ENCODE measurements at places on chromosomes 5 and 9.

GRCh38 chr9:38720083-38720745 is at the start of gene FAM240B:
TSS of gene FAM240B (minus strand) at chr9:38720133. CDS start at chr9:38703999, 16,134 bp downstream.
- no peak for DNase-seq

DNA sequence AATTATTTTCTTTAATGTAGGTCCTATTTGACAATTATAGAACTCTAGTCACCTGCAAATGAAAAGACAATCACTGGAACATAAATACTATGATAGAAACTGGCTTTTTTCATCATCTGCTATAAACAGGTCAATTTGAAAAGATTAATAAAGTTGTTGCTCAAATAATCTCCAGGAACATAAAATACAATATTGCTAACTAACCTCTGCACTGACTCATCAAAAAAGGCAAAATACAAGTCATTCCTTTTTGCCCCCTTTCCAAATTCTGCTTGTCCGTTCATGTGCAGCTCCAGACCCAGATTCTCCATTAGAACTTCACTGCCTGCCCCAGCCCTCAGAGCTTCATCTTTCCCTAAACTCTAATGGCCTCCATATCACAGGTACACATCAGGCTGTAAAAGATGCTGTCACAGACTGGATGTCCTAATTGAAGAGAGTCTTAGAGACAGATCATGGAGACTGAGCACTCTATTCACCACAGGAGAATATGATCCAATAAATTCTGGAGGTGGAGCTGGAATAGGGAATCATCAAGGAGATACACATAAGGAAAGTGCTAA is 1.6 kb downstream of the DCTN4 start:
- no peak for DNase-seq

DNA sequence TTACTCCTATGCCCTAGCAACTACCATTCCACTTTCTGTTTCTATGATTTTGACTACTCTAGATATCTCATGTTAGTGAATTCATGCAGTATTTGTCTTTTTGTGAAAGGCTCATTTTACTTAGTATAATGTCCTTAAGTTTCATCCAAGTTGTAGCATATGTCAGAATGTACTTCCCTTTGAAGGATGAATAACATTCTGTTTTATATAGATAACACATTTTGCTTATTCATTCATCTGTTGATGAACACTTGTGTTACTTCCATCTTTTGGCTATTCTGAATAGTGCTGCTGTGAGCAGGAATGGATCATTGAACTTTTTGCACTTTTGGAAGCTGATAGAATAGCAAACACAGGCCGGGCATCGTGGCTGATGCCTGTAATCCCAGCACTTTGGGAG is 140.2 kb upstream of the MYO10 start:
- DNase-seq, result no peak

GRCh38 chr5:26579712-26580111 is 458.7 kb downstream of the CDH9 start:
- no peak for DNase-seq

- DNase-seq, result no peak
Observed at GRCh38 chr5:107269256-107269655, 401.5 kb downstream of the EFNA5 start.

DNA sequence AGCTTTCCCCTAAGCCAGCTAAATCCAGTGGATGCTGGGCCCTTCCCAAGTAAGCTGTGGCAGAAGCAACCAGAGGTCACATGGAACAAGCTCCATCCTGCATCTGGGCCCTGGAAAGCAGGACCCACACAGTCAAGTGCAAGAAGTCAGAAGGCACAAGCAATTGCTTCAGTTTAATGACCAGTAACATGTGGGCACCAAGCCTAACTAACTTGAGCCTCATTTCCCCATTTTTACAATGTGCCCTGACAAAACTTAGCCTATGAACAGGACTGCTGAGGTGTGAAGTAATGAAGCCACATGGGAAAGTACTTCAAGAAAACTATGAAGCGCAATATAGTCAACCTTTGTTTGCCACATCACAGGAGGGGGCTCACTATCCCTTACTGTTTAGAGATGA is 90.5 kb downstream of the TLE1 start:
- no peak for DNase-seq

- no peak for DNase-seq
Observed at GRCh38 chr9:108386032-108386431, 469.8 kb downstream of the ACTL7B start.

- no peak for DNase-seq
Observed at GRCh38 chr5:164672931-164673694, 1167.7 kb downstream of the MAT2B start.

DNA sequence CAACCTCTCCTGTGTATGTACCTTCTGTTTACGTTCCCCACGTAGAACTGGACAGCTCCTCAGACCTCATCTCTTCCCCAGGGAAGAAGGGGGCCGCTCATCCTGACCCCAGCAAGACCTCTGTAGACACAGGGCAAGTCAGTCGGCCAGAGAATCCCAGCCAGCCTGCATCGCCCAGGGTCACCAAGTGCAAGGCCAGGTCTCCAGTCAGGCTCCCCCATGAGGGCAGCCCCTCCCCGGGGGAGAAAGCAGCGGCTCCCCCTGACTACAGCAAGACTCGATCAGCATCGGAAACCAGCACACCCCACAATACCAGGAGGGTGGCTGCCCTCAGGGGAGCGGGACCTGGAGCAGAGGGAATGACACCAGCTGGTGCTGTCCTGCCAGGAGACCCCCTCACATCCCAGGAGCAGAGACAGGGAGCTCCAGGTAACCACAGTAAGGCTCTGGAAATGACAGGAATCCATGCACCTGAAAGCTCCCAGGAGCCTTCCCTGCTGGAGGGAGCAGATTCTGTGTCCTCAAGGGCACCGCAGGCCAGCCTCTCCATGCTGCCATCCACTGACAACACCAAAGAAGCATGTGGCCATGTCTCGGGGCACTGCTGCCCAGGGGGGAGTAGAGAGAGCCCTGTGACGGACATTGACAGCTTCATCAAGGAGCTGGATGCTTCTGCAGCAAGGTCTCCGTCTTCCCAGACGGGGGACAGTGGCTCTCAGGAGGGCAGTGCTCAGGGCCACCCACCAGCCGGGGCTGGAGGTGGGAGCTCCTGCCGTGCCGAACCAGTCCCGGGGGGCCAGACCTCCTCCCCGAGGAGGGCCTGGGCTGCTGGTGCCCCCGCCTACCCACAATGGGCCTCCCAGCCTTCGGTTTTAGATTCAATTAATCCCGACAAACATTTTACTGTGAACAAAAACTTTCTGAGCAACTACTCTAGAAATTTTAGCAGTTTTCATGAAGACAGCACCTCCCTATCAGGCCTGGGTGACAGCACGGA is 86.7 kb downstream of the GOLPH3 start:
- DNase-seq, result no peak

Data from anterior cingulate cortex (tissue), 58 donors.